Activated CD8-positive, alpha-beta memory T cell treated with anti-CD3 and anti-CD28 coated beads, Interleukin-2, amount 10 ng/mL, durations not matched to agents 7 days and 5 days (primary cell): ENCODE measurements at places on chromosomes 4 and X. TPM values are rescaled to one million over a fixed set of nuclear protein-coding genes. Genes with fewer than 3 reads are reported as not detected.

- H3K36me3 ChIP-seq = peaks cover 68% of the 10 kb centered on the region
- no peak overlapping the region for H3K4me3 ChIP-seq
- peaks cover 4% of the 10 kb centered on the region for H3K4me1 ChIP-seq
- no peak overlapping the region for H3K27ac ChIP-seq
Measured at GRCh38 chr4:75527482-75527881, 13.2 kb downstream of the THAP6 start.

DNA sequence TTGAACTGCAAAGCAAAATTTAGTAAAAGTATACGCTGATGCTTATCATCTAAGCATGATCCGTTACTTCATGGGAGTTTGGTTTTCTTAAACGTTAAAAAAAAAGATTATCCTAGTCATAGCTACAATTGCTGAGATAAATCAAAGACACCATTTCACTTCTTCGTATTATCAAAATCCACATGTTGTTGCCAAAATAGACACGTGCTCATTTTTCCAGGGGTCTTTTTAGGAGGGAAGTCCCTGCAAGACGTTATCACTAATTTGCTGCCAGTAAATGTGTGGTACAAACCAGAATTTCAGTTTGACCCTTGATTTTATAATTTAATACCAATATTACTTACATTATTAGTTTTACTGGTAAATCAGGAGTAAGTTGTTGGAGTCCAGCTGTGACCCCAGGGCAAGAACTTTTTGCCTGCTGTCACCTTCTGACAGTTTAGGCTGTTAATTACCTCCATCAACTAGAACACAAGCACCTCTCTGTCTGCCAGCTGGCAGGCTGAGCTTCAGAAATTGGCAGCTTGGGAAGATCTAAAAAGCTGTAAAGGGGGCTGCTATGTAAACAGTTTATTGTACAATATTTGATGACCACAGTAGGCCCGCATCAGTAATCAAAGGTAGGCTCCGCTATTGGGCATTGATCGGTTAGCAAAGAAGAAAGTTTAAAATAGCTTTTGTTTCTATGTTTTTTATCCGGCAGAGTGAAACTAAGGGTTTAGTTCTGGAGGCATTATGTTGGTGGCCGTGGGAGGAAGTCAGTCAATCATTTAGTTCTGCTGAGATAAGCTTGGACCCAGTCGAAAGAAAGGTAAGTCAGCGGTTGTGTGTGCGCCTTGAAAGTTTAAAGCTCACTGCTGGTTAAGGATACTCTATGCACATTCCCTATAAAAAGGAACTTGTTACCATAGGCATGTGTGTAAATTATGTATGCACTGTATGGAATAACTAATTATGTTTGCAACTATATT, 196.4 kb downstream of the FBXO8 start:
- DNase-seq = no peak
- H3K4me3 ChIP-seq = no peak overlapping the region
- peaks cover 3% of the 10 kb centered on the region for H3K27me3 ChIP-seq
- no peak overlapping the region for H3K27ac ChIP-seq
- H3K36me3 ChIP-seq = no peaks in the 10 kb centered on the region

DNA sequence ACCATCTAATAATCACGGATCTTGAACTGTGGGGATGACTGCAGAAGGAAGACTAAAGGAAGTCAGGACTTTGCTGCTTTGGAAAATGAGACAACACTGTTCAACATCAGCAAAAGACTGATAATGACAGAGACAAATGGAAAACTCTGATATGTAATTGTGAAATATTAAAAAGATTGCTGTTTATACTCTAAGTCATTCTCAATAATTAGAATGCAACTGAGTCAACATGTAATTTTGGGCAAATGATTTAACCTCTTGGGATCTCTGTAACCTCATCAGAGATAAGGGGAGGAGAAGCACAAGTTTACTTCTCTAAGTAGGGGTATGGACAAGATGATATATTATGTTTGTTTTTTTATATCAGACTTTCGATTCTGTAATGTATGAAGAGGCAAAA, 121.9 kb downstream of the GASK1B start:
- no peaks in the 10 kb centered on the region for H3K4me1 ChIP-seq
- H3K4me3 ChIP-seq = no peak overlapping the region

FAM241A gene
- total RNA-seq = 2.3 TPM

PNMA5 gene
- total RNA-seq = 0.15 TPM

AMBN gene
- total RNA-seq = not detected
